ENCODE measurements at places on chromosomes 4 and X.

DNA sequence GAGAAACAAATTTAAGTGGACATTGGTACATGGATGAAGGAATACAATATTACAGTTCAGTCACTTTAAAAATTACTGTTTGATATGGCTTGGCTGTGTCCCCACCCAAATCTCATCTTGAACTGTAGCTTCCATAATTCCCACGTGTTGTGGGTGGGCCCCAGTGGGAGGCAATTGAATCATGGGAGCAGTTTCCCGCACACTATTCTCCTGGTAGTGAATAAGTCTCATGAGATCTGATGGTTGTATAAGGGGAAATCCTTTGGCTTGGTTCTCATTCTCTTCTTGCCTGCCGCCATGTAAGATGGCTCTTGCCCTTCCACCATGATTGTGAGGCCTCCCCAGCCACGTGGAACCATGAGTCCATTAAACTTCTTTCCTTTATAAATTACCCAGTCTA lies 804.2 kb upstream of the FRG1 start:
- no peak for DNase-seq

DNA sequence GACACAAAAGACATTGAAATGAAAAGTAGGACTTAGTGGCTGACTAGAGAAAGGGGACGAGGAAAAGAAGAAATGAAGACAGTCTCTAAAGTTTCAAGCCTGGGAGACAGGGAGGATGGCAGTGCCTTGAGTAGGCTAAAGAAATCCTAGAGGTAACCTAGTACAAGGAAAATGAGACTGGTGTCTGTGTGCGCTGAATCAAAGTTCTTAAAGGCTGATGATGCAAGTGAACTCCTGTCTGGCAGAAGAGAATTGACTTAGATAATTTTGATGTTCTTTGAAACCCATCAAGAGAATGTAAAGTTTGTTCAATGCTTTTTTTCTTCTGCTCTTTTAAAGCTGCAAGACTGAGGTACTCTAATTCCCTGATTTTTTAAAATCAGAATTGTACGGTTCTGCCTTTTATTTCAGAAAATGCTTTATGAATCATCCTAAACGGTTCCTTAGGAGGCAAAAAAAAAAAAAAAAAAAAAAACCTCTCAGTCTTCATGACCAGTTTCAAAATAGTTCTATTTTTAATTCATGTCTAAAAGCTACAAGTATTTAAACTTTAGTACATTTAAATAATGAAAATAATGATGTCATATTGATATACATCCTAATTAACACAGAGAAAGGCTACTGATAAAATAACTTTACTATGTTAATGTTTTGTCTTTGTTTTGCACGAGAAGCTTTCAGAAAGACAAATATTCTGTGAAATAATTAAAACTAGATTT lies 189.8 kb downstream of the PPP3CA start:
- DNase-seq: no peak

DNA sequence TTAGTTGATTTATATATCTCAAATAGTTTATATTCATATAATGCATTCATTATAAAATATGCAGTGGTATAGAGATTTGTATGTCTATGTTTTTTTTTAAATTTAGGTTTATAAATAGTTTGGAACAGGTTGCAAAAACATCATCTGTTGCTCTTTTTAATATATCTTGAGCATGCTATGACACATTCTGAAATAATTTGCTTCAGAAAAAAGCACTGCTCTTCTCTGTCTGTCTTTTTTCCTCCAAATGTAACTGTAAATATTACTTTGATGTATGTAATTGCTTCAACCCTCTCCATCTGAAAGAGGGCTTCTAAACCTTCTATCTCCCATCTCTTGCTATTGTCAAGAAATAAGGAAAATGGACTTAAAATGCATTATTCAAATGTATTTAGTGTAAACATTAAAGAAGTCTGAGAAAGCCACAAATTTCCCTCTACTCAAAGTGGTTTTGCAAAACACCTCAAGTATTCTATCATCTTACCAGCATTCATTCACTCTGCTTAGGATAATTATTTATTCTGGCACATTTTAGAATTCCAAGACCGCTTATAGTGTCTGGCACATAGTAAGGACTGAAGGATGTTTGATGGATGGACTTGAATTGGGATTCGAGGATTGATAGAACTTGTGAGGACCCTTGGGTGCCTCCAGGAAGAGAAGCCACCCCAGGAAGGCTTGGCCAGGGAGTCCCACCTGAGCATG lies 87.8 kb downstream of the CLNK start:
- DNase-seq: no peak

GRCh38 chrX:79182071-79182470 lies 37.6 kb downstream of the GPR174 start:
- DNase-seq: no peak

- DNase-seq: no peak
These were observed 52.4 kb downstream of the ITIH6 start for GRCh38 chrX:54745676-54746075.

DNA sequence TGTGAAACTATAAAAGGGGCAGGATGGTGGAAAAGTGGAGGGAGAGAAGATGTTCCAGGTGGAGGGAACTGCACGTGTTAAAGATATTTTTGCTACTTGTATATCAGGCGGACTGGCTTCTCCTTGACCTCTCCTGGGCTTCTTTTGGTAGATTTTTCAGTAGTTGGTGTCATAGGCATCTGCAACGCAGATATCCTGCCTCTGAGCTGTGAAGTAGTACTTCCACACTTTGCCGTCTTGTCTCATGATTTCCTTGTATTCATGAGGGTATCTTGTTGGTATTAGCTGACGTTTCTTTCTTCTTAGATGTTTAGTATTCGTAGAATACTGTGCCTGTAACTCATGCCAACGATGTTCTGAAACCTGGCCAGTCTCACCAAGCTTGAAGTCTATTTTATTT lies 81.0 kb downstream of the WWC2 start:
- no peak for DNase-seq

DNA sequence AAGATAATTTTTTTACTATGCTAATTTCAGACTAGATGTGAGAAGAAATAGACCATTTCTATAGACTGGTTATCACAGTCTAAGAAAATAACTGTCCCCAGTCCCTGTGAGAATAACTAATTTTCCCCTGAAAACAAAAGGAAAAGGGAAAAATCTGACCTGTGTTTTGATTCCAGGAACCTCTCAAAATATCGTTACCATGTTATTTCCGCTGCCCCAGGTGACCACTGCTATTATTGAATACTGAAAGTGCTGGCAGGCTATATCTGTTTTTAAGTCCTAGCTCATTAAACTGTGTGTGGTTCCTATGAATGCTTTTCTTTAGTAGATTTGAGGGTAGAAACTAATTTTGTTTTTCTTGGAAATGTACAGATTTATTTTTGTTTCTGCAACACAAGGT lies 83.6 kb downstream of the GAB1 start:
- no peak for DNase-seq

DNA sequence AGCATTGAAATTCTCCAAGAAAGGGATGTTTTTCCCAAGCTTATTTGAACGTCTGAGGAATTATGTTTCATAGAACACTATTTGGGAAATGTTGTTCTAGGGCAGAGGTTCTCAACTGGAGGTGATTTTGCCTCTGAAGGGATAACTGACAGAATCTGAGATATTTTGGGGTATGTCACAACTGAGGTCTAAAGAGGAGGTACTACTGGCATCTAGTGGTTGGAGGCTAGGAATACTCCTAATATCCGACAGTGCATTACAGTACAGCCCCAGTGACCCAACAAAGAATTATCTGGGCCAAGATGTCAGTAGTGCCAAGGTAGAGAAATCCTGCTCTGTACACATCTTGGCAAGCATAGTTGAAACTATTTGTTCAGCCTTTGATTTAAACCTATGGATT lies 6.4 kb downstream of the HSPA4L start:
- DNase-seq: no peak

All from CD4-positive, alpha-beta T cell treated with Interleukin-6 at 100 ng/mL for 8 hours (primary cell).